Hematopoietic multipotent progenitor cell treated with erythropoietin and hydrocortisone succinate and interleukin-3 and kit ligand, for 6 days (in vitro differentiated cells): ENCODE measurements at places on chromosomes 6 and 20.

DNA sequence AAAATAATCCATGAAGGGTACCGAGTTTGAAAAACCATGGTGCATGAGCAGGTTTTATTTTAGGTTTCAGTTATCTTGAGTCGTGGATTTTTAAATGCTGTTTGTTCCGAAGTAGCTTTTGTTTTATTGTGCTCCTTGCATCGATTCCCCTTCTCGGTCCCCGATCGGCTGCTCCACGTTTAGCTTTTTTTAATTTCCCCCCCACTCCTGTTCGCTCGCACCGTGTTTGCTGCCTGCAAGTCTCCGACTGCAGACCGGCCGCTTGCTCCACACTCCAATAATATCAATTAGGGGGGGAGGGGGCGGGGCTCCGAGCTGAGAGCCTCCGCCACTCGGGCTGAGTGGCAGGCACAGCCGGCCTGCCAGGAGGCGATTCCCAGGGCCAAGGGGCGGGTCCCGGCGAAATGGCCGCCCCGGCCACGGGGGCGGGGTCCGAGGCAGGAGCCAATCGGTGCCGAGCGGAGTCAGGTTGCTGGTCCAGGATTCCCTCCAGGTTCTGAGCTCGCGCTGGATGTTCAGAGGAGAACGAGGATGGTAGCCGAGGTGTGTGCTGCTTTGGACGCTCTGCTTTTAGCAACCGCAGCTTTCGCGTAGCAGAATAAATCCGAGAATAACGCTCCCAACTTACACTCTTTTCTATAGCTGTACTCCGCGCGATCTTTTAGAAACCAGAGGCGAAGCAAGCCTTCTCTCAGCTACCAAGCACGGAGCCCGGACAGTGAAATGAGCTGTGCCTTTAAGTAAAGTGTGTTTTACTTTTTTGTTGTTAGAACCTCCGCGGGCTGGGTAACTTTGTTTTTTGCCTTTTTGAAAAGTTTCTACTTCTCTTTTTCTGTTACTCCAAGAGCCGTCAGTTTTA, at the start of gene EPHA7:
EPHA7 (minus strand) TSS at position 256 of the 859 bp plus-strand sequence; CDS start at position 38, 218 bp downstream.
- peak; percentile 66 for DNase-seq

GRCh38 chr6:168994956-168995355, 258.7 kb downstream of the THBS2 start:
- DNase-seq = no peak

GRCh38 chr6:143811501-143812157, 31.5 kb upstream of the LTV1 start:
- no peak for DNase-seq

DNA sequence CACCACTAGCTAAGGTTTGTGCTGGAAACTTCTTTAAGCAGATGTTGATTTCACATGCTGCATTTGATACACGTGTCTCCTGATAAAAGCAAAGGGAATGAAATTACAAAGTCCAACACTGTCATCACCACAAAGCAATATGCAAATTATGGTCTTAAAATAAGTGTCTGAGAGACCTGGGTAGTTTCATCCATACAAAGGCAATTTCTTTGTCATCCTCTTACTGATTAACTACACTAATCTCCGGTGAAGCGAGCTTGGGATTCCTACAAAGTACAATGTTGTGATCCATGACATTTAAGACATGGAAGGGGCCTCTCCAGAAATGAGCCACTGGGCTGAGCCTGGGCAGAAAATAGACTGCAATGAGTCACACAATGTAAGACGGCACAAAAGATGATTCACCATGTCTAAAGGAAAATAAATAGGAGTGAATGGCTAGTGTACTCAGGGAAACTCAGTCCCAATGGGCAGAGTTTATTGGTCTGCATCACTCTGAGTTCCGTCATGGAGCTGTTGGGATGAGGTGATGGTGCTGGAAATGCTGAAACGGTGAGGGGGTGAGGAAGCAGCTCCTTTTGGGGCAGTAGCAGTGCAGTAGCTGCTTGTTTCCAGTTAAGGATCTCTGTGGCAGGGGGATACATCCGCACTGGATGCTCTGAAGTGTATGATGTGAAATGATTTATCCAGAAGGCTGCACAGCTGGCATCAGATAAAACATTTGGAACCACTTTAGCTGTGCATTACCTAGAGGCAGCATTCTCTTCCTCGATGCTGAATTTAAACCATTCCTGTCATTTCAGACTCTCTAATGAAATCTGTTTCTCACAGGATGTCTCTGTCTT, 103.3 kb downstream of the IBTK start:
- no peak for DNase-seq

DNA sequence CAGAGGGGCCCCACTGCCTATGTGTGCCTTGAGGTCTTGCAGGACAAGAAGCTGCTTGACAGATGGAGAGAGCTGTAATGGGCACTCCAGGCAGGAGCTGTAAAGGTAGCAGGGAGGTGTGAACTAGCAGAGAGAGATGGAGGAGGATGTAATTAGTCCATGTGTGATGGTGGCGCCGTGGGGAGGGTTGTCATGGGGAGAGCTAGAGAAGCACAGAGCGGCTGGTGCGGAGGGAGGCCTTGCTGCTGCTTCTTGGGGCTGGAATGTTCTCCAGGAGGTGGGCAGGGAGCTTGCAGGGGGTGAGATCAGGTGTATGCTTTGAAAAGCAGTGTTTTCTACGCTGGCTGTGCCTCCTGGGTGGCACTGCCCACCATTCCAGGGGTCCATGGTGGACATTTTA, 32.1 kb downstream of the APCDD1L start:
- no peak for DNase-seq

DNA sequence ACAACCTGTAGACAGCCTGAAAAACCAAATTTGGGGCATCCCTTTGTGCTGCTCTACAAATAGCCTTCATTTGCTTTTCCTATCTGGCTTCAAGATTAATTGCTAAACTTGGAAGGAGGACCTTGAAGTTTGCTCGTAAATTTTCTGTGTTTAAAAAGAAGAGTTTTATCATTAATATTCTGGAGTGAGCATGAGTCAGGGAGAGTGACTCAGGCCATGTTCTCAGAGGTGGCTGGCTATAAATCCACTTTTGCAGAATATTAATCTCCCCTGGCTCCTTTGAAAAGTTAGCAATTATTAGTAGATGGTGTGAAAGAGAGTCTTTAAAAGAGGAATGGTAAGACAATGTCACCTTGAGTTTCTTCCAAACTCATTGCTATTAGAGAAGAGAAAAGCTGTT, 91.0 kb downstream of the ANKEF1 start:
- no peak for DNase-seq
